ENCODE measurements at places on chromosomes 12 and 14.
A peak's percentile ranks its signal among the peaks of the same experiment; 100 is the strongest.

DNA sequence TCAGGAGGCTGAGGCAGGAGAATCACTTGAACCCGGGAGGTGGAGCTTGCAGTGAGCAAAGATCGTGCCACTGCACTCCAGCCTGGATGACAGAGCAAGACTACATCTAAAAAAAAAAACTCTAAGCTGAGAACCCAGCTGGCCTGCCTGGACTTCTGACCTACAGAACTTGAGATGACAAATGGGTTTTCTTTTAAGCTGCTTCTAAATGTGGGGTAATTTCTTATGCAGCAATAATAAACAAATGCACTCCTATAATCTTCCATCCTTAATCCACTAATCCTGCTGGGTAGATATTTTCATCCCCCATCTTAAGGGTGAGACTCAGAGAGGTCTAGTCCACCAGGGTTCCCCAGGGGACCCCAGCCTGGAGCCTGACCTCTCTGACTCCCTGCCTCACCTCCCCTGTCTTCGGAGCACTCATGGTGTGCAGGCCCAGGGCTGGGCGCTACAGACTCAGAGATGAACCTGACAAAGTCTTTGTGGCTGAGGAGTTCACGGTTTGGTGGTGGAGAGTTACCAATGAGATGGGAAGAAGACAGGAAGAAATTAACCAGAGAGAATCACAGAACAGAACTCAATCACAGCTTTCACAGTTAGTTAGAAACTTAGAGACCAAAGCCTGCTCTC is 39.7 kb upstream of the BDKRB2 start:
- no peak for DNase-seq

- no peak for DNase-seq
Observed at GRCh38 chr14:105290621-105291346, 10.0 kb downstream of the BRF1 start.

DNA sequence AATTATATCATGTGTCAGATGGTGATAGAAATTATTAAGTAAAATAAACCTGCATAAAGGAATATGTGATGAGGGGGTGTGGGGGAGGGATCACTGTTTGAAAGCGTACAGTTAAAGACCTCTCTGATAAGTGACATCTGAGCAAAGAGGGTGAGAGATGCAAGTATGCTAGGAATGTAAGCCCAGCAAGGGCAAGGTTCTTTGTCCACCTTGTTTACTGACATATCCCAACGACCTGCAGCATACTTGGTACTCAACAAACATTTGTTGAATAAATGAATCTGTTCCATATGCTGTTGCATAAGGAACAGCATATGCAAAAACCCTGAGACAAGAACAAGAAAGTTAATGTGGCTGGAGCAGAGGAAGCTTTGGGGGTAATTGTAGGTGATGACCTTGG is 12.0 kb upstream of the MDM1 start:
- no peak for DNase-seq

GRCh38 chr14:66206554-66206953 is 279.6 kb upstream of the CCDC196 start:
- DNase-seq, result peak; percentile 9

DNA sequence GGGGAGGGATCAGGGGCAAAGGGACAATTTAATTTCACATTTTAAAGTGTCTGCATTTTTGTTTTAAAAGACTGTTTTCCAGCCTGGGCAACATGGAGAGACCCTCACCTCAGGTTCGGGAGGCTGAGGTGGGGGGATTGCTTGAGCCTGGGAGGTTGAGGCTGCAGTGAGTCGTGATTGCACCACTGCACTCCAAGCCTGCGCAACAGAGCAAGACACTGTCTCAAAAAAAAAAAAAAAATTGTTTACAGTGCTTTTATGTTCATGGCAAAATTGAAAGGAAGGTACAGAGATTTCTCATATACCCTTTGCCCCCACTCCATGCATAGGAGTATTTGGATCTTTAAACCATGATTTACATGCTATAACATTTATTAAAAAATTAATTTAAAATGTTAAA is 16.4 kb upstream of the HVCN1 start:
- no peak for DNase-seq

DNA sequence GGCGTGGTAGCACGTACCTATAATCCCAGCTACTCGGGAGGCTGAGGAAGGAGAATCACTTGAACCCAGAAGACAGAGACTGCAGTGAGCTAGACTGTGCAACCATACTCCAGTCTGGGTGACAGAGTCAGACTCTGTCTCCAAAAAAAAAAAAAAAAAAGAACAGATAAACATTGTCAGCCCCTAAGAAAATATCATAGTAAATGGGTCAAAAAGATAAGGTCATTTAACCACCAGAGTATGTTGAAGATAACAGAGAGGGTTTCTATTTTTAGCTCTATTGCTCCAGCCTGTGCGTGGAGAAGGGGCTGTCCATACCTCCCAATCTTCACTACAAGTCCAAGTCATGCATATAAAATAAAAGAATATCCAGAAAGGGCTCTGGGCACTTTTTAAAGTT is 15.4 kb downstream of the LGMN start:
- no peak for DNase-seq

GRCh38 chr14:22854963-22855724 is 16.4 kb upstream of the LRP10 start:
- DNase-seq, result no peak

DNA sequence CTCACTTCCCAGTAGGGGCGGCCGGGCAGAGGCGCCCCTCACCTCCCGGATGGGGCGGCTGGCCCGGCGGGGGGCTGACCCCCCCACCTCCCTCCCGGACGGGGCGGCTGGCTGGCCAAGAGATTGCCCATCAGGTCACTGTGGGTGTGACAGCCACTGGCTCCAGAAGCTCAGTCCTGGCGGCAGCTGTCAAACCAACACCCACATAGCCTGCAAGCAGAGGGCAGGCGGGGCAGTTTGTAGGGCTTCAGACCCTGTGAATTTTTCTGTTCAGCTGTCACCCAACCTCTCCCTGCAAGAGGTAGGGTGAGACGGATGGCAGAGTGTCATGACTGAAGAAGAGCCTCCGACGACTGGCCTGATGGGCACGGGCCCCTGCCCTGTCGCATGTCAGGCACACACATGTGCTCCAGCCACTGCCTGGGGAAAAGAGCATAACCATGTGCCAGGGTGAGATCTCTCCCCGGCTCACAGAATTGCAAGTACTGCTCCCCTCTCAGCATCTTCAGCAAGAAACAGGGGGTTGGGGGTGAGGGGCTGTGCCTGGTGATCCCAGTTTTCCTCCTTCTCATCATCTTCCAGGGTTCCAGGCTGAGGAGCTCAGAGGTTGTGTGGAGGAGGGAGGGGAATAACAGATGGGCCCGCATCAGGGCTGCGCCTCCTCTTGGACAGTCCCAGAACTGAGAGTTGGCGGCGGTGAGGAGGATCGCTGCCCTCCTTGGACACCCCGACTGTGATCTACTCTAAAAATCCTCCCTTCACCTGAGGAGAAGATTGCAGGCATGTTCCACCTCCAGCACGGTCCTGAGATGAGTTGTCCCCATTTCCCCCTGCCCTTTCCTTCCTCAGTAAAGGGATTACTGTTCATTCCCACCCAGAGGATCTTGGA is 11.2 kb upstream of the PRPH start:
- no peak for DNase-seq

- no peak for DNase-seq
Observed at GRCh38 chr14:62369919-62370560, 607.8 kb downstream of the SNAPC1 start.

- no peak for DNase-seq
Observed at GRCh38 chr14:39383026-39383660, 49.1 kb downstream of the FBXO33 start.

- DNase-seq, result no peak
Observed at GRCh38 chr12:2259369-2259768, 206.6 kb downstream of the CACNA1C start.

DNA sequence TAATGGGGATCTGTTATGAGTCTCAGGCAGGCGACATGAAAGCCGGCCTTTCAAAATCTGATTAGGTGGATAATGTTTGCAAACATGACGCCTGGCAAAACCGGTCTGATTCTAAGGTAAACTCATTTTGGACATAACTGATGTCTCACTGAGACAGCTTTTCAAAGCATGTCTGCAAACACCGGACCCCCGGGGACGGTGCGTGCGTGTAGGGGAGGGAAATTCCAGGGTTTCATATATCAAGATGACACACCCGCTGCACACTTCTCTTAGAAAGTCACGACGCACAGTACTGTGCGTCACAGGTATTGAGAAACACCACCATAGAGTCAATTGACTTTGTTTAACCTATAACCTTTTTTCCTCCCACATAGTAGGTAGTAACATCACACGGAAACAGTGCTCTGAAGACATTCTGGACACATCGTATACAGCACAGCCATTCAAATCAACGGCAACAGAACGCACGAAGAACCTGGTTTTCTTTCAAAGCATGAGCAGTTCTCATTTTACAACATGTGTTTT is 43.9 kb upstream of the TESC start:
- no peak for DNase-seq

GRCh38 chr14:81385886-81386285 is 14.2 kb downstream of the STON2 start:
- no peak for DNase-seq

DNA sequence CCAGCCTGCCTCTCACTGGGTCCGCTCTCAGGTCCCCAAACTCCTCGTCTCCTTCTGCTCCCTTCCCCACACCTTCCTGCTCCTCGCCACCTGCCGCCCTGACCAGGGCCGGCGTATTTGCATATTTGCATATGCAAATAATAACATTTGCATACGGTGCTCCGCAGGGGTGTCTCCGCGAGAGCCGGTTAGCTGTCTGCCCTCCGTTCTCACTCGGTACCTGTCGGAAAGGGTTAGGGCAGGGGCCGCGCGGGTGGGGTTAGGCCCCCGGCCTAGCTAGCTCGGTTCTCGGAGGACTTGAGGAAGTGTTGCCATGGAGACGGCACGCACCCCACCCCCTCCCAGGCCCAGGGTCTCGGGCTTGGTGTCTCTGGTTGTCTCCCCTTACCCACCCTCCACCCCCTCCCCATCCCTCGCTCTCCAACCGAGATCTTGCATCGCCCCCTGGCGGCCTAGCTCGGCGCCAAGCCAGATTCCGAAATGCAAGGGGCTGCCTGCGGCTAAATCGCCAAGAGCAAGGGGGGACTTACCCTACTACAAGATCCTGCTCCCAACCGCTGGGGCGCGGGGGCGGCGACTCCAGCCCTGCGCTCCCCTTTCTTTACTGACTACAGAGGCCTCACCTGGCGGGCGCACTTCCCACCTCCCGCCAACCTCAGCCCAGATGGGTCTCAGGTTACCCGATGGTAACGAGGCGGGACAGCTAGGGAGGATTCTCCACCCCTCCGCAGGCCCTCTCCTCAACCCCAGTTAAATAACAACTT is 8.1 kb downstream of the STAC3 start:
- DNase-seq, result peak; percentile 50

- DNase-seq, result no peak
Observed at GRCh38 chr12:105214148-105214547, 21.8 kb downstream of the APPL2 start.

DNA sequence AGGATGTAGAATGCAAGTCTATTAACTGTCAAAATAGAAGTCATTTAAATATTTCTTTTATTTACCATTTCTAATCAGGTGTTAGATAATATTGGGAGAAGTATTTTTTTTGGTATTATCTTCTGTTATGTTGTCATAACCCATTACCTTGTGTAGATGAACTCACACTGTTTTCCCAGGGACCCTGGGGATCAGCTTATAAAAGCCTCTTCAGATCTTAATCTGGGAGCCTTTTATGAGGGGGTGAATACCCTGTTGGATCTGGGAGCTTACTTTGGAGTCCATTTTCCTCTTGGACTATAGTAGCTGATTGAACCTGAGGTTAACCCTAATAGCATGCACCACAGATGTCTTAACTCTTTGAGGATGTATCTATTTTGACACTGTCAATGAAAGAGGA is 176.3 kb upstream of the ATP2B1 start:
- DNase-seq, result no peak

DNA sequence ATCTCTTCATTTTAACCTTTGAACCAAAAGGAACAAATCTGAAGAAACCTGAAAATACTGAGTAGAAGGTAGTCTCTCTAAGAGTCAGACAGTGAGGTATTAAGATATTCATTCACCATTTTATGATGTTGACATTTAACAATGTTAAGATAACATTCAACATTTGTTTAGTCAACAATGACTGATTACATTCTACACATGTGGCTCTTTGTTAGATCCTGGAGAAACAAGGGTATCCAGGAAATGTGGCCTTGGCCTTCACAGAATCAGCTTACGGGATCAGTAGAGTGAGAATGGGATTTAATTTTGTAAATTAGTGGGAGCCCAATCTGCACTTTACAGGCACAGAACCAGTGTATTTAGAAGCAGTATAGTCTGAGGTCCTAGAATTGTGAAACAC is 355.5 kb downstream of the KCNH5 start:
- no peak for DNase-seq

- peak; percentile 45 for DNase-seq
Observed at GRCh38 chr14:76812093-76812421, 625 bp downstream of the ANGEL1 start.
